M059J (cell line): ENCODE measurements at places on chromosomes 1 and 21.

- DNase-seq: no peak
Measured at GRCh38 chr1:230422221-230422981, 3.7 kb downstream of the PGBD5 start.

GRCh38 chr1:41371630-41372599, 10.7 kb downstream of the FOXO6 start:
- peak; percentile 67 for DNase-seq

DNA sequence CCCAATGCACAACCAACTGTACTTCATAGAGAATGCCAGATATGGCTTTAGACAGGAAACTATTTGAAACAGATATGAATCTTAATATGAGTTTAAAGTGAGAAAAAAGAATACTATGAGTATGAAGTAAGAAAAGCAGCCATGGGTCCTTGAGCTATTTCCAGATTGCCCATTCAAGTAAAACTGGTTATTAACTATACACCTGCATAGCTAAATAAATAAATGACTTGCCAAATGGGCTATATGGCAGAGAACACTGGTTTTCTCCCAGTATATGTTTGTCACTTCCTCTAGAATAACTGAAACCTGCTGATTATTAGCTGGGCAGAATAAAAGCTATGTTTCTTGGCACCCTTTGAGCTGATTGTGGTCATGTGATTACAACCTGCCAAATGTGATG, 17.0 kb upstream of the CD1C start:
- no peak for DNase-seq

DNA sequence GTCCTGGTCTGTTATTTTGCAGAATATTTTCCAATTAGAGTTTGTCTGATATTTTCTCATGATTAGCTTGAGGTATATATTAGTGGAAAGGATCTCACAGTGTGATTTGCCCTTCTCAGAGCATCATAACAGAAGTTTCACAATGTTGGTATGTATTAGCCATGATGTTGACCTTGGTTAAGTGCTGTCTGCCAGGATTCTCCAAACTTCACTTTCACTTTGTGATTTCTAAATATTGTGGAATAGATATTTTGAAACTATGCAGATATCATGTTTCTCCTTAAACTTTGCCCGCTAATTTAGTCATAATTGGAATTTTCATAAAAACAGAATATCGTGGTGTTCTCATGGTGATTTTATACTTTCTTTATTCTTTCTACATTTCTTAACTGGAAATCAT, 98.0 kb upstream of the DEPDC1 start:
- DNase-seq: no peak

- peak; percentile 21 for DNase-seq
Measured at GRCh38 chr1:230940848-230941247, 37.8 kb downstream of the TTC13 start.

DNA sequence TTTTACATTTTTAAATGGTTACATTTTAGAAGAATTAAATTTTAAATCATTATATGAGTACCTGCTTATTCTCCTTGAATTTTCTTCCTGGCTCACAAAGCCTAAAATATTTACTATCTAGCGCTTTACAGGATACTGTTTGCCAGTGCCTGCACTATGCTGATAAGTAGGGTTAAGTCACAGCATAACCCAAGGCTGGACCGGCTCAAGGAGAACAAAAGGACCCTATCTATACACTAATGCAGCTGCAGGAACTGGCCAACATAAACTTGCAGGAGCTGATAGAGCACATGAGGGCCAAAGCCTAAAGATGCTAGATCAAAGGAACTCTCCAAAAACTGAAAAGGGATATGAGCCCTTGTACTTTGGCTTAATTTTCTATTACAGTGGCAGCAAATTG, 1086.9 kb upstream of the TMPRSS15 start:
- no peak for DNase-seq

GRCh38 chr1:212062832-212063438, 27.4 kb downstream of the DTL start:
- peak; percentile 52 for DNase-seq

DNA sequence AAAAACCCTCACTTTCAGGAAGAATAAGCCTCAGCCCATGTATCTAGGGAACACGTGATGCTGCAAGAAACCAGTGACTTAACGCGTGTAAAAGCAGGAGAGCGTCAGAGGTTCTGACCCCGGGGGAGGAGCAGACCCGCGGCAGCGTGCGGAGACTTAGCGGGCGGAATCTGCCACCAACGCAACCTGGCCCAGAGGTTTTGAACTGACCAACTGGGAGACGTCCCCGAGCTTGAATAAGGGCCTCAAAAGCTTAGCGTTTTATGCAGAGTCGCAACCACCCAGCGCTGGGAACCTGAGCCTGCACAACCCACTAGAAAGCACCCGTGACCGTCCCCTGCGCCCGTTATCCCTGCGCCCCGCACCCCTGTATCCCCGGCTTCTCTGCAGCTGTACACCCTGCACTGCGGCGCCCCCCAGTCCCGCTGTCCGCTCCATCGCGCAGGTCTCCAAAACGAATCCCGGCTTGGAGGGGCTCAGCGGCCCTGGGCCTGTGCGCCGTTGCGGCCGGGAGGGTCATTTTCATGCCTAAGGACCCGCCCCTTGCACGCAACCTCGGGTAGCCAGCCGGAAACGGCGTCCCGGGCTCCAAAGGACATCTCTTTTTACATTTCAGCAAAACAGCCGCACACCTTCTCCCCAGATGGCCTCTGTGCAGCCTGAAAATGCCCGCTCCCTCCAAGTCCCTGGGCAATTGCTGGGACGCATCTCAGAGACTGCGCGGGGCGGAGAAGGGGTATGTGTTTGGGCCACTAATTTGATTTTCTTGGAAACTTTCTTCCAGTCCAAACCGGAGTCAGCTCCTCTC, 29.4 kb upstream of the TRIM17 start:
- DNase-seq: no peak

DNA sequence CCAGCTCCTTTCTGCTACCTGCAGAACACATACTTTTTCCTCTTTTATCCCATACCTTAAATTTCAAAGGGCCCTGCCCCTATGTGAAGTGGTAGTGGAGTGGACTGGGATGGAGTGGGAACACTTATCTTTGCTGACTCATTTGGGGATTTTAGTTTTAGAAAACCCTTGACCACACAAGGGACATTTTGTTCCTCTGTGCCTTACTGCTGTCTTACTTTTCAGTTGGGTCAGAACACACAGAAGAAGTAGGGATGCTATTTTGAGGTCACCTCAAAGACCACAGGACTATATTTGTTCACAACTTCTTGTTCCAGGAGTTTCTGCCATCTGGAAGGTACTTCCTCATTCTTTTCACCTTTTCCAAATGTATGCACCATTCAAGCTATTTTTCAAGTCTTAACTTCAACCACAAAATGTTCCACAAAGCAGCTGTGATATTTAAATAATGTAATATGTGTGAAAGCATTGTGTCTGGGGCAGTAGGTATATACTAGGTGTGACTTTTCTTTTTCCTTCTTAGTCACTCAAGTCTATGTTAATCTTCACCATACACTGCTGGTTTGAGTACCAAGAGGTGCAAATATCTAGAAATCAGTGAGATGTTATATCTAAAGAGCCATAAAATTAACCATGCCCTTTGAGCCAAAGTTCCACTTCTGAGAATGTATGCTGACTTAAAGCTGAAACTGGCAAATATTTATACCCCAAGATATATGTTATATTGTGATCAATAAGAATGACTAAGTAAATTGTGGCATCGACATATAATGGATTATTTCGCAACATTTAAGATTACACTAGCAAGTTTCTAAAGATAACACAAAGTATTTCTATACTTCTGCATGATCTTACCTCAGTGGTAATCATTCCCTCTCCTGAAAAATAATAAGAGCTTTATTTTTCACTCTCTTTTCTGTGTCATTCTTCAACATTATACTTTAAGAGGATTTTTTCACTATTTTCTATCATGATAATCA, 308.5 kb downstream of the MRPL39 start:
- no peak for DNase-seq

GRCh38 chr1:150846473-150847146, 29.8 kb downstream of the ARNT start:
- DNase-seq: no peak

DNA sequence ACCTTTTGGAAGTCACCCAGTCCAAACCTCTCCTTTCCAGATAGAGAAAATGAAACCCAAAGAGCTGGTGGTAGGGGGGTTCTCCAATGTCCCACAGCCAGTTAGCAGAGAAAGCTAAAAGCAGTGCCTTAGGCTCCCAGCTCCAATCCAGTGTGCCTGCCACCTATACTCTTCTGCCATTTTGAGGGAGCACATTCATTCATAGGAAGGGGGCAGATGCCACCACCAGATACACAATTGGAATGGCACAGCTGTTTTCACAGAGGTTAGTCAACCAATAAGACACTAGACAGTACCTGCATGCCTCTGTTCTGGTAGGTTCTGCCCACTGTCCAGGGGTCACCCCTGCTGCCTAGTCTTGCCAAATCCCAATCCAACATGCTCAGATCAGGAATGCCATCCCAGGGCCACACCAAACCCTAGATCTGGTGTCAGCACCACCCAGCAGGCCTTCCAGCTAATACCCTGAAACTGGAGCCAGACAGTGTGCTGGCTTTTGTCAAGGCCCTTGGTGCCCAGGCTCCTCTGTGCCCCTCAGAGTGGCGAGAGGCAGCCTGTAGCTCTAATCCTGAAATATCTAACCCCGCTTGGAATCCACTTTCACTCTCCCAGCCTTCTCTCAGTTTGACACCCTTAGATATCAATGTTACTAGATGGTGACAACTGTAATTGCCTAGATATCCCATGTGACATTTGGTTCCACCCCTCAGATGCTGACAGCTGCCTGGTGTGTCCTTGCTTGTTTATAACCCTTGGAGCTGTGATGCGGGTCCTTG, 178.6 kb downstream of the TGFBR3 start:
- no peak for DNase-seq

DNA sequence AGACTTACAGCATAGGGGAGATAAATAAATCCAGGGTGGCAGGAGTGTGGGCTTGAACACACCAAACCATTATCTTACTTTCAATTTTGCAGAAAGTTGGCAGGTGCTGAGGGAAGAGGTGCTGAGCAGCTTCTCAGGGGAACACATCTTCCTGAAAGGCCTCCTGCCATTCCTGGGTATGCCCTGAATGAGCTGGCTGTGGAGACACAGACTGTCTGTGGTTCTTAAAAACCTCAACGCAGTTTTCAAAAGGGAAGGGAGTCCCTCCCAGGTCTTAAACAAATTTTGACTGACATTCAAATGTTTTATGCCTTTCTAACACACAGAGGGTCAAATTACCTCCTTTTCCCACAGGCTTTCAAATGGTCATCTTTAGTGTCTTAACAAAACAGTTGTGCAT, 166.9 kb downstream of the TNFSF18 start:
- peak; percentile 80 for DNase-seq

GRCh38 chr1:217369271-217369981, 261.5 kb downstream of the GPATCH2 start:
- no peak for DNase-seq

DNA sequence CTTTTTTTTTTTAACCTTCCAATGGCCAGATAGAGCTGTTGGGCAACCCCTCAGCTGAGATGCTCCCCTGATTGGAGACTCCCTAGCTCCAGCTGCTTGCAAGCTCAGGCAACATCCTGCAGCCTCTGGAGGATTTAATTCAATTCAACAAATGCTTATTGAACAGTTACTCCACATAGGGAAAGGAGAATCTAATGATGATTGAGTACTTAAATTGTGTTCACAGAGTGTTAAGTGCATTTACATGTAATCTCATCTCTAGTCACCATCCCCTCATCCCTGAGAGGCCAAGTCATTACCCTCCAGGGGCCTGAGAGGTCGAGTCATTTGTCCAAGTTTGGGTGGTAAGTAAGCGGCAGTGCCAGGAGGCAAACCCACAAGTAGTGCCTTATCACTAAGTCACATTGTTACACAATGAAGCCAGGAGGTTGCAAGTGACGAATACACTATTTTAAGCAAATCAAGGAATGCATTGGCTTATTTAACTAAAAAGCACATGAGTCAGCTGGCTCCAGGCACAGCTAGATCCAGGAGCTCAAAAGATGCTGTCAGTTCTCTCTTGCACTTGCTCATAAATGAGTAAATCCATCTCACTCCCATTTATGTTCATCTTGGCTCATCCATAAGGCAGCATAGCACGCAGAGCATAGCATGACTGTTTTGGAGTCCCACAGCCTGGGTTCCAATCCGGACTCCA, 64.3 kb downstream of the OPTC start:
- peak; percentile 100 for DNase-seq

DNA sequence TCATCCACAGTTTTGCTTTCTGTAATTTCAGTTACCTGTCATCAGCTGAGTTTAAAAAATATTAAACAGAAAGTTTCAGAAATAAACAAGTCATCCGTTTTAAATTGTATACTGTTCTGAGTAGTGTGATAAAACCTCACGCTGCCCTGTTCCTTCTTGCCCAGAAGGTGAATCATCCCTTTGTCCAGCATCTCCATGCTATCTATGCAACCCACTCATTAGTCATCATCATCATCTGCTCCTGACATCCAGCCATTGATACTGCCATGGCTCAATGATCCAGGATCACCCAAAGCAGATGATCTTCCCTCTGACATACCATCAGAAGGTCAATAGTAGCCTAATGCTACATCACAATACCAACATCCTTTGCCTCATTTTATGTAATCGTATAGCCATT, 198.3 kb downstream of the SLC44A5 start:
- peak; percentile 18 for DNase-seq

DNA sequence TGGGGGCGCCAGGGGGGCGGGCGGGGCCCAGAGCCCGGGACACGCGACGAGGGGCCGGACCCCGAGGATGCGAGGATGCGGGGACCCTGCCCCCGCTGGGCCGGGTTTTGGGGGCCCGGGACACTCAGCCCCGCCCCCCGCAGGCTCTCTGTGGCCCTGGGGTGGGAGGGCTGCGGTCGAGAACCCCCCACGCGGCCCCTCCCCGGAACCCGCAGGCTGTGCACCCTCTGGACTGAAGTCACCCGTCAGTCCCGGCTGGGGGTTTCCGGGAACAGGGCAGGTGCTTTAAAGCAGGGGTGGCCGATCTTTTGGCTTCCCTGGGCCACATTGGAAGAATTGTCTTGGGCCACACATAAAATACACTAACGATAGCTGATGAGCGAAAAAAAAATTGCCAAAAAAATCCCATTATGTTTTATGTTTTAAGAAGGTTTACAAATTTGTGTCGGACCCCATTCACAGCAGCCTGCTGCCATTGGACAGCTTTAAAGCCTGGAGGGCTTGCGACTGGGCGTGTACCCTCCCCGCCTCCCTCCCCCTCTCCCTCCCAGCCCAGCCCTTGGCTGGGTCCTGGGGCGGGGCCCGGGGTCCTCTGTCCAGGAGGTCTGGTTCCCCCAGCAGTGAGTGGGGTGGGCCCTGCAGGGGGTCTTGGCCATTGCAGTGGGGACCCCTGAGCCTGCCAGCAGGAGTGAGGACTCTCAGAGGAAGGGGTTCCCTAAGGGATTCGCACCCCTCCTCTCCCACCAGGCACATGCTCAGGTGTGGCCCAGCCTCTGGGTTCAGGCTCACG, 21.6 kb upstream of the C1orf159 start:
- no peak for DNase-seq

- no peak for DNase-seq
Measured at GRCh38 chr1:208533746-208534598, 289.8 kb upstream of the PLXNA2 start.
